Activated CD8-positive, alpha-beta memory T cell treated with anti-CD3 and anti-CD28 coated beads for 48 hours (primary cell): ENCODE measurements at places on chromosomes 6 and 20.

DNA sequence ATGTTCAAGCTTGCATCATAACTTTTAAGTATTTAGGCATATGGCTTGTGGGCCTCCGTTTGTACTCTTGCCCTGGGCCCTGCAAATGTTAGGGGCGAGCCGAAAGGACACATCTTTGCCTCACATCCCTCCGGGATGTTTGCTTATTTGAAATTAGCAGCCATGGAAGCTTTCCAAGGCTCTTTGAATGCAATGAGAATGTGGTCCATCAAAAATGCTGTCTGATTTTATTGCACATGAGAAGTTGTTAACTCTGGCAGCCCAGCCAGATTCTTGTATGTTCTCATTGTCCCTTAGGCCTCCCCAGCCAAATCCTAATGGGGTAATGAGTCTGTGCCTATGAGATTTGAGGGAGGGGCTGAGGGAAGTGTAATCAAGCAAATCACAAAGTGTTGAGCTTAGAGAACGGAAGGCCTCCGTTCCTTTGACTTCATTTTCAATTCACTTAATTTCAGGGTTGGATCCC, 261.2 kb upstream of the MARCKS start:
- DNase-seq = no peak

- DNase-seq = no peak
Observed at GRCh38 chr6:130412556-130413290, 46.9 kb downstream of the TMEM200A start.

DNA sequence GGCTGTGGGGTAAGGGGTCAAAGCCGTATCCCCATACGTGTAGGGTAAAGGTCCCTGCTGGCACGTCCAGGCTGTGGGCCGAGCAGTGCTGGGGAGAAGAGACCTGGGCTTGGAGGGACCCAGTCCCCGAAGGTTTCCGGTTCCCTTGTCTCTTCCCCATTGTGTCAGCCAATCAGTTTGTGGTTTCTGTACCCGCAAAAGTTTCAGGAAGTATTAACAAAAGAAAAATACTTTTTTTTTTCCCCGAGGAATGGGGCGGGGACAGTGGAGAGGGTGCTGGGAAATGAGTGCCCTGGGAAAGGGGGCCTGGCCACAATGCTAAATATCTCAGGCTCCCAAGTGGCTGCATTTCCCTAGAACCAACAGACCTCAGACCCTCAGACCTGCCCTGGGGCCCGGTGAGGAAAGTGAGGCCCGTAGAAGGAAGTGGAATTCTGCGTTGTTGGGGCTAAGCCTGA, 15.2 kb upstream of the AMD1 start:
- DNase-seq = no peak

- no peak for DNase-seq
Observed at GRCh38 chr6:33860706-33861474, 57.1 kb upstream of the MLN start.

DNA sequence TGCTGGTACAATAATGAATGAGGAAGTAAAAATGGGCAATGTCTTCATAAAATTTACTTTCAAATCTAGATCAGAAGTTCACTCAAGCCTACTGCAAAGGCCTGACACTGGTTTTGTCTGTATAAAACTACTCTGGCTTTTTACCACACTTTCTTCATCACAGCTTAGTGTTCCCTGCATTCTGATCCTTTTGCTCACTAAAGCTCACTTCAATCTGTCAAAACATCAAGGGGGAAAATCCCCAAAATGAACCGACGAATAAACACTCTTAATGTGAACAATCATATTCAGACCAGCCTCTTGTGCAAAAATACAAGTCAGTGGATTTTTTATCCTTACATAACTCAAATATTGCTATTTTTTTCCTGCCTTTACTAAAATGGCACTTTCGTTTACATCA, 98.5 kb downstream of the PRDM1 start:
- no peak for DNase-seq

DNA sequence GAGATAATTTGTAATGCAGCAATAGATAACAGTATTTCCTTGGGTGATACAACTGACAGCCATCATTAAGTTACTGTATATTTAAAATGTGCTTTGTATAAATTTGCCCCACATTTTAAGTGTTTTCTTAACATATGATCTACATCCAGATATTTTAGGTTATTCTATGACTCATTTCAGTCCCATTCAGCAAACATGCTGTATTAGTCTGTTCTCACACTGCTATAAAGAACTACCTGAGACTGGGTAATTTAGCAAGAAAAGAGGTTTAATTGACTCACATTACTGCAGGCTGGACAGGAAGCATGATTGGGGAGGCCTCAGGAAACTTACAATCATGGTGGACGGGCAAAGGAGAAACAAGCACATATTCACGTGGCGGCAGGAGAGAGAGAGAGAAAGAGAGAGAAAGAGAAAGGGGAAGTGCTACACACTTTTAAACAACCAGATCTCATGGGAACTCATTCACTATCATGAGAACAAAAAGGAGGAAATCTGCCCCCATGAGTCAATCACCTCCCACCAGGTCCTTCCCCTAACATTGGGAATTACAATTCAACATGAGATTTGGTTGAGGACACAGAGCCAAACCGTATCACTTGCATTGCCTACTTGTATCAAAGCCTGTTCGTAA, 9.6 kb upstream of the CHD6 start:
- DNase-seq = no peak
